ENCODE measurements at places on chromosomes 5 and 9.
A peak's percentile ranks its signal among the peaks of the same experiment; 100 is the strongest.

DNA sequence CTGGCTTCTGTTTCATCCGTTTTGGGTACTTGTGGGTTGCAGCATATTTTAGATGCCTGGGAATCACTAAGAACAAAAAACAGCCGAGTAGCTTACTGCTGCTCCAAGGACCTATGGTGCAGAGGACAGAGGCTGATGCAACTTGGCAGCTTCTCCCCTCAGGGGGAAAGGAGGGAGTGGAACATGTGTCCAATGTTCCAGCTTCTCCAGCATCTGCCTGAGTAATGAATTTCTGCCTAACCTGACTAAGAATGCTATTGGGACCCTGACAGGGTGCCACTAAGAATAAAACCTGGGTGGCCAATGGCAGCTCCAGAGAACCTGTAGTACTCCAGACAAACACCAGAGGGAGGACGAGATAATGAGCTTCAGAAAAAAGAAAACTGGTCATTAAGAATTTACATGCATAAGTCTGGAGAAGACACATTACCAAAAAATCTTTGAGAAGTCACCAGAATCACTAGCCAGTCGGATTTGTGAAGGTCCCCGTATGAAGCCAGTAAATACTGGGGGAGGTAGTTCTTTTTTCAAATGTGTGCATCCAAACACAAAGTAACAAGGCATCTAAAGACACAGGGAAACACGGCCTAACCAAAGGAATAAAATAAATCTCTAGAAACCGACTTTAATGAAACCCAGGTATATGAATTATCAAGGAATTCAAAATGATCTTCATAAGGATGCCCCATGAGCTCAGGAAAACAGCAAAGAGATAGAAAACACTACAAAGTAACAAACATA, 293.5 kb downstream of the HINT1 start:
- no peak overlapping the region for H3K4me3 ChIP-seq
- no peaks in the 10 kb centered on the region for H3K4me1 ChIP-seq
- H3K27me3 ChIP-seq, result no peaks in the 10 kb centered on the region
- no peaks in the 10 kb centered on the region for H3K36me3 ChIP-seq
- H3K27ac ChIP-seq, result no peak overlapping the region
- no peak for DNase-seq

DNA sequence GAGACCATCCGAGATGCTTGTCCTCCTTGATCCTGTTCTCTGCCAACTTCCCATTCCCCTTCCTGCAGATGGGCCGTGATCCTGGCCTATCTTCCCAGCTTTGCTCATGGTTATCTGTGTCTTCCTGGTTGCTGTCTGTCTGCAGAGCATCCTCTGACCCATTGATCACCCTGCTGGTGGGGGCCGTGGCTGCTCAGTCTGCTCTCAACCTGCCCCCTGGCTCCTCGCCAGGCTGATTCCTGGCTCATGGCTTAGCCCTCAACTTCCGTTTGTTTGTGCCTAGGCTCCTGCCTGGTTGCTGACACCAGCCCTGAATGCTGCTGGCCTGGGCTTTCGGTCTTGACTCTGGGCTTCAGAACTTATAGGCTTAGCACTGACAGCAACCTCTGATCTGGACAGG, 67.1 kb upstream of the SMIM15 start:
- H3K27me3 ChIP-seq, result no peaks in the 10 kb centered on the region
- no peak overlapping the region for H3K4me3 ChIP-seq
- no peaks in the 10 kb centered on the region for H3K36me3 ChIP-seq
- no peak overlapping the region for H3K27ac ChIP-seq
- DNase-seq, result peak; percentile 58

DNA sequence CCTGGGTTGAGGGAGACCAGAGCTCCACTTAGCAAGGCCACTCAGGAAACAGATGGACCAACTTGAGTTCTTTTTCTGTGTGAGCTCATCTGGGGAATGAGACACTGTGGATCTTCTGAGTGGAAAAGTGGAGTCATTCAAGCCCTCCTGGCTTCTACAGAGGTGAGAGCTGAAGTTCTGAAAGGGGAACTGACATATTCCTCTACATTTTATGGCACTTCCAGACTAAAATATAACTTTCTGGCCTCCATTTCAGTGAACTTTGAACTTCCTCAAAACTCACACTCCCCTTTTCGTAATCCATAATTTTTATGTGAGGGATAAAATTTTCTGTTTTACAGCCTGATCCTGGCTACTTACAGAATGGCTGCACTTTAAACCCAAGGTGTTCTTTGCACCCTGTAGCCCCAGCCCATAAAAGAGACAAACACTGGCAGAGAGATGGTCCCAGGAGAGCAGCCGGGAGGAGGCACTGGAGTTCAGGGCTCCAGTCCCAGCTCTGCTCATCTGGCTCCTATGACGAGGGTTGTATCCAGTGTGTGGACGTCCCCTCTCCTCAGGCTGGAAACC, 10.8 kb downstream of the SPAAR start:
- H3K4me3 ChIP-seq, result no peak overlapping the region
- no peaks in the 10 kb centered on the region for H3K27me3 ChIP-seq
- DNase-seq, result peak; percentile 73
- no peaks in the 10 kb centered on the region for H3K36me3 ChIP-seq
- no peaks in the 10 kb centered on the region for H3K4me1 ChIP-seq

DNA sequence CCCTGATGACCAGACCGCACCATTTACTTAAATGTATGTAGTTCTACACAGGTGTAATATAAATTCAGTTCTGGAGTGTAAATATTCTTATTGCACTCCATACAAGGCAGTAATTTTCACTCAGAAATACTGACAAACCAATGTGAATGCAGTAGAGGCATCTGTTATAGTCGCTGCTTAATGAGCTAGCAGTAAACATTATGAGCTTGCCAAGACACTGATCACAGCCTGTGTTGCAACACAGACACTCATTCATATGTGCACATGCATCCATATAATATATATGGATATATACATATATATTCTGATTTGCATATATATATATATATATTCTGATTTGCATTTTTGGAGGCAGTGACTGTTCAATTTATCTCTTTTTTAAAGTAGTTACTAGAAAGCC, 435.1 kb upstream of the ST8SIA4 start:
- no peaks in the 10 kb centered on the region for H3K27me3 ChIP-seq
- H3K36me3 ChIP-seq, result no peaks in the 10 kb centered on the region
- no peaks in the 10 kb centered on the region for H3K4me1 ChIP-seq
- DNase-seq, result no peak
- no peak overlapping the region for H3K27ac ChIP-seq
